ENCODE measurements at places on chromosomes 7 and 10.

DNA sequence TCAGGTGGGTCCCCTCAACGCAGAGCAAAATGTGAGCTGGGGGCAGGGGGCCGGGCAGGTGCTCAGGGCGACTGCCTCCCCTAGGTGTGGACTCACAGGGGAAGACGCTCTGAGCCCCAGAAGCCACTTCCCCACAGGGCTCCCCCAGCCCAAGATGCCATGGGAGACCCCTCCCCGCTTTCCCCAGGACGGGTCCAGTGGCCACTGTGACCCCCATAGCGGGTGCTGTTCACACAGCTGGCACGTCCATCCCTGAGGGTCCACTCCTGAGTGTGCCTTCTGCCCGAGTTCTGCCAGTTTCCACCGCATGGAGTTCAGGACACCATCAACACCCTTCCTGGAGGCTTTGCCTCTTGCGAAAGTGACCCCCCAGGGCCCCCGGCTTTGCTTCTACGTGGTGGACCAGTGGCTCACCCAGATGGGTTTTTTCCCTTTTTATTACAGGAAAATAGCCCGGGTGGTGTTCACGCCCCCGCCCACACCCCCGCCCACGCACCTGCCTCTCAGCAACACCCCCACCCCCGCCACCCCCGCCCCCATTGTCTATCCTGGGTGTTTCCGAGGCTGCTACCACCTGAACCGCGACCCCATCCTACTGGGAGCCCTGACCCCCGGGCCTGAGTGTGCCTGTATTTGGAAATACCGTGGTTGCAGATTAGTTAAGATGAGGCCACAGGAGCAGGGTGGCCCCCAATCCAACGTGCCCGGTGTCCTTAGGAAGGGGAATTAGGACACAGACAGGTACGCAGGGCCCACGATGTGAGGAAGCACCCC is 32.0 kb downstream of the ADAP1 start:
- peak; percentile 72 for DNase-seq
- H3K4me1 ChIP-seq = peaks cover 23% of the 10 kb centered on the region
- H3K4me3 ChIP-seq = peak overlapping the region; percentile 5
- peaks cover 11% of the 10 kb centered on the region for H3K27me3 ChIP-seq

- no peak overlapping the region for H3K27ac ChIP-seq
- no peaks in the 10 kb centered on the region for H3K4me1 ChIP-seq
- H3K4me3 ChIP-seq = no peak overlapping the region
- no peaks in the 10 kb centered on the region for H3K36me3 ChIP-seq
Measured at GRCh38 chr7:139791316-139791715, 13.5 kb upstream of the HIPK2 start.

DNA sequence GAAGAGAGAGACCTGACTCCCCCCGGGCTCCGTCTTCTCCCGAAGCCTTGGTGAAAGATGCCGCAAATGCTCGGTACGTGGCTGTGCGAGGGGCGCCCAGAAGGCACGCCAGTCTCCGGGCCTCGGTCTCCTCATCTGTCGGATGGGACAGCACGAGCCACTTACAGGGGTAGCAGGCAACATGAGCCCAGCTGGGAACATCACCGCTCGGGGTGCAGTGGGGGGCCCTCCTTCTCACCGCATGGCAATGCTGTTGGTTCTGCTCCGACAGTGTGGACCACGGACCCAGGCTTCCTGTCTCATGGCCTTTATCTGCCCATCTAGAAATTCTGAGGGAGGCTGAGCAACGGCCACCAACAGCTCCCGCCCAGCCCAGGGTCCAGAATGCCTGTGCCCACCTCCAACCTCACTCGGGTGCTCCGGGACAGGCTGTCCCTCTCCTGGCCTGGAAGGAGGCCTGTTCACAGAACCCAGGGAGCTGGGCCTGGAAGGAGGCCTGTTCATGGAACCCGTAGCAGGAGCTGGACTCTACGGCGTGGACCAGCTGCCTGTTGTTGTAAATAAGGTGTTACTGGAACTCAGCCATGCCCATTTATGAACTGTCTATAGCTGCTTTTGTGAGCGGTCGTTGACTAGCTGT is 15.8 kb downstream of the ADAP1 start:
- no peaks in the 10 kb centered on the region for H3K4me1 ChIP-seq
- DNase-seq = no peak
- H3K36me3 ChIP-seq = no peaks in the 10 kb centered on the region
- no peaks in the 10 kb centered on the region for H3K27me3 ChIP-seq

- H3K4me3 ChIP-seq = peak overlapping the region; percentile 84
- H3K27ac ChIP-seq = peak overlapping the region; percentile 96
- H3K36me3 ChIP-seq = no peaks in the 10 kb centered on the region
- DNase-seq = no peak
- no peaks in the 10 kb centered on the region for H3K27me3 ChIP-seq
- H3K4me1 ChIP-seq = peaks cover 28% of the 10 kb centered on the region
Measured at GRCh38 chr7:112790586-112791003, 402 bp upstream of the TMEM168 start.

- H3K27ac ChIP-seq = no peak overlapping the region
- H3K4me3 ChIP-seq = no peak overlapping the region
- no peaks in the 10 kb centered on the region for H3K4me1 ChIP-seq
- no peak for DNase-seq
Measured at GRCh38 chr7:120402079-120402767, 129.2 kb downstream of the KCND2 start.

DNA sequence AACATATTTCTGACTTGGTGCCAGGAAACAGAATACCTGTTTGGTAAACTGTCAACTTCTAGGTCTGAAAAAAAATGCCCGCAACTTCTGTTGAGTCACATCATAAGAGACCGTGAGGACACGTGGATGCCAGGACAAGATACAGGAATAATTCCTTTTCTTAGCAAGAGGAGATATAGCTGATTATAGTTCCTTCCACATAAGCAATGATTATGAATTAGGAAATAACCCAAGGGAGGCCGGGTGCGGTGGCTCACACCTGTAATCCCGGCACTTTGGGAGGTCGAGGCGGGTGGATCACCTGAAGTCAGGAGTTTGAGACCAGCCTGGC is 75.2 kb downstream of the CDC123 start:
- DNase-seq = no peak
- no peaks in the 10 kb centered on the region for H3K36me3 ChIP-seq
- H3K27ac ChIP-seq = peak overlapping the region; percentile 76
- no peaks in the 10 kb centered on the region for H3K27me3 ChIP-seq
- peaks cover 11% of the 10 kb centered on the region for H3K4me1 ChIP-seq
- no peak overlapping the region for H3K4me3 ChIP-seq

- H3K27me3 ChIP-seq = peaks cover 9% of the 10 kb centered on the region
- H3K27ac ChIP-seq = peak overlapping the region; percentile 45
- H3K4me3 ChIP-seq = peak overlapping the region; percentile 59
Measured at GRCh38 chr7:138980563-138981291, 462 bp downstream of the KIAA1549 start.

DNA sequence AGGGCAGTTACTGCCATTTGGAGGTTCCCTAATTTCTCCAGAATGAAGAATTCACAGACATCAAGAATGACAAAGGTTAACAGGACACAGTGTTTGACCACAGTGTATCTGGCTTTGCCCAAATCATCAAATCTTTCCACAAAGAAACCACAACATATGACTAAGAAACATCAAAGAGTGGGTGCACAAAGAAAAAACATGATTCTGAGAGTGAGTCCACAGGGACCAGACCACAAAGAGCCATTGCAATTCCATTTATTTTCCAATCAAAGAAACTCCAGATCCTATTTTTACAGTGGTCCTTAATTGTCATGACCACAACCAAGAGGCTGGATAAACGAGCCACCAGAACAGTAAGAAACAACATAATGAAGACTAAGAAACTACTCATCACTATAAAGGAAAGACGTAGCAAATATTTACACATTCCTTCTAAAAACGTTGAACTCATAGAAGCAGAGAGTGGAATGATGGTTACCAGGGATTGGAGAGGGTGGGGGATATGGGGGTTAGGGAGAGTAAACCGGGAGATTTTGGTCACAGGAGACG is 286.5 kb downstream of the DOCK4 start:
- no peaks in the 10 kb centered on the region for H3K36me3 ChIP-seq
- no peak for DNase-seq
- no peaks in the 10 kb centered on the region for H3K27me3 ChIP-seq
- H3K4me1 ChIP-seq = no peaks in the 10 kb centered on the region
- H3K27ac ChIP-seq = no peak overlapping the region

DNA sequence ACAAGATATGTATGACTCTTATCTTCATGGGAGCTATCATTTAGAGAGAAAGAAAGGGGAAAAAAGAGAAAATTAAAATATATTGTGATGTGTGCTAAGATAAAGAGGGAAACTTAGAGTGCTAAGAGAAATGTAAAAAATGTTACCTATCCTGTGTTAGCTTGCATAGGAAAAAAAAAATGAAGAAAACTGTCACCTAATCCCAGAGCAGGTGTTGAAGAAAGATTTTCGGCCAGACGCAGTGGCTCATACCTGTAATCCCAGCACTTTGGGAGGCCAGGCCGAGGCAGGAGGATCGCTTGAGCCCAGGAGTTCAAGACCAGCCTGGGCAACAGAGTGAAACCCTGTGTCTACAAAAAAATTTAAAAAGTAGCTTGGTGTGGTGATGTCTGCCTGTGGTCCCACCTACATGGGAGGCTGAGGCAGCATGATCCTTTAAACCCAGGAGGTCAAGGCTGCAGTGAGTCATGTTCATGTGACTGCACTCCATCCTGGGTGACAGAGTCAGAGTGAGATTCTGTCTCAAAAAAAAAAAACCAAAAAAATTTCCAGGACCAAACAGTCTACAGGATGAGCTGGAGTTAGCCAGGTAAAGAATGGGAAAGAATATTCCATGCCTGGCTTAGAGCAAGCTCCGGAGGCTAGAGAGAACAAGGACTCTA is 2.4 kb upstream of the MKLN1 start:
- H3K4me3 ChIP-seq = no peak overlapping the region
- H3K36me3 ChIP-seq = no peaks in the 10 kb centered on the region
- no peak for DNase-seq
- H3K27ac ChIP-seq = no peak overlapping the region
- peaks cover 26% of the 10 kb centered on the region for H3K4me1 ChIP-seq
- no peaks in the 10 kb centered on the region for H3K27me3 ChIP-seq

GRCh38 chr10:93452143-93452542 is 30.0 kb downstream of the MYOF start:
- H3K36me3 ChIP-seq = peaks cover 49% of the 10 kb centered on the region
- H3K27me3 ChIP-seq = no peaks in the 10 kb centered on the region
- no peak overlapping the region for H3K27ac ChIP-seq
- H3K4me1 ChIP-seq = peaks cover 16% of the 10 kb centered on the region
- DNase-seq = no peak

DNA sequence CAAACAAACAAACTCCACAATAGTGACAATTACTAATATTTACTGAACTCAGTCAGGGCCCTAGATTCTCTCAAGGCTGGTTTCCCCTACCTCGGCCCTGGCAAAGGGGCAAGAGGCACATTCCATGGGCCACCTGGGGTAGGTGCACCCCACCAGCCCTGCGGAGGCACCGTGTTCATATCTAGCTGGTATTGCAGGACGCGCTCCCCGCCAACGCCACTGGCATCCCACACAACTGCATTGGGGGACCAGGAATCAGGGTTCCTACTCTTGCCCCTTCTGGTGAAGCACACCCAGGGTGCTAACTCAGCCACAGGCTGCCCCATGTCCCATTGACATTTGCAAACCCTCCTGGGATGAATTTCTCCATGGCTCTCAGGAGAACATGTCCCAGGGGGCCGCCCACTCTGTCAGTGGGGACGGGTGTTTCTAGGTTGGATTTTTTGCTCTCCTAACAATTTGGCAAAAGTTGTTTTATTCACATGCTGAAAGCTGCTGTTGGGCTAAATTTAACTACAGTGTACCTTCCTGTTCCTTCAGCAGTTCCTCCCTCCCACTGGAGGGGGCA is 76.7 kb downstream of the ZRANB1 start:
- no peak for DNase-seq
- H3K4me3 ChIP-seq = no peak overlapping the region
- no peaks in the 10 kb centered on the region for H3K27me3 ChIP-seq
- H3K36me3 ChIP-seq = no peaks in the 10 kb centered on the region
- peaks cover 50% of the 10 kb centered on the region for H3K4me1 ChIP-seq

DNA sequence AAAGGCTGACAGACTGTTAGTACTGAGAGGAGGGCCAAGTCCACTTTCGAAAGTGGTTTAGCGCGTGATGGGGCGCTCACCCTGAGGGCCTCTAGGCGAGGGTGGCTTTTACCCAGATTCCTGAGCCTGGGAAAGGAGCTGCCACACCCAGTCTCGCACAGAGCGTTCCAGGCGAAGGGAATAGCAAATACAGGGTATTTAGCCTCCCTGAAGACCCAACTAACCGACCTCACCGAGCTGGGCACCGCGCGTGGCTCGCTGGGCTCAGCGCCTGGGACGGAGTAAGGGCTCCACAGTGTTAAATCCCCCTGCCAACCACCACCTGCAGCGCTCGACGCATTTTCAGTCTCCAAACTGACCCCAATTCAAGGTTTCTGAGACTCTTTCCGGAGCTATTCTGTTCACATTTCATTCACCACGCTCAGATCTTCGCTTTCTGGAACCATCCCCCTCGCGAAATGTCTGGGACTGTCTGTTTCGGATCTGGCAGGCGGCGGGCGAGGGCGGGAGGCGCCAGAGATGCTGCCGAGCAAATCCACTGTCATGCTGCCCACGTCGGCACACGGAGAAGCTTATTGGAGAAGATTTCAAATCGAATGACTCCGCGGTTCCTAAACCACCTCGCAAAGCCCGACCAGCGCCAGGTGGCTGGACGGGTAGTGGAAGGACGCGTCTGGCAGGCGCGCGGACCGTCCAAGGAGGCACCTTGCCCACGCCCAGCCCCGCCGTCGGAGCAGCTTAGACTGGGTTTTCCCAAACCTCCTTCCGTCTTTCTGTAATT is 1.4 kb upstream of the OSBPL3 start:
- peak overlapping the region; percentile 92 for H3K27ac ChIP-seq
- H3K36me3 ChIP-seq = no peaks in the 10 kb centered on the region
- peaks cover 32% of the 10 kb centered on the region for H3K4me1 ChIP-seq
- peak; percentile 84 for DNase-seq
- peak overlapping the region; percentile 85 for H3K4me3 ChIP-seq

DNA sequence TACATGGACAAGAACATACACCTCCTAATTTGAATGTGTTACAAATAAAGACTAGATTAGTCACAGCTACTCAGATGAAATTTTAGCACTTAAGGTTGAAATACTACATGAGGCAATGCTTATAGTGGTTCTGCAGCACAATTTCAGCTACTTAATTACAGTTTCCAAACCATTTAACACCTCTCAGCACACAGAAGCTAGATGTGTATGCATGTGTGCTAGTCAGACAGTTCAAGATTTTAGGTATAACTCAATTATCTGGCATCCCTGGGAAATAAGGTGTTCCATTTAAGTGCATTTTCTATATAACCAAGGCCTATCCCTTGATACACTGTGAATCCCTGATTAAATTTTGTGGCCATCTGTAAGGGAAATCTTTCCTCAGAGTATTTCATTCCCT is 141.8 kb downstream of the CHCHD3 start:
- H3K36me3 ChIP-seq = no peaks in the 10 kb centered on the region
- H3K27ac ChIP-seq = no peak overlapping the region
- no peaks in the 10 kb centered on the region for H3K27me3 ChIP-seq
- no peaks in the 10 kb centered on the region for H3K4me1 ChIP-seq
- no peak overlapping the region for H3K4me3 ChIP-seq
